ENCODE measurements at places on chromosomes 1 and 21. TPM values are rescaled to one million over a fixed set of nuclear protein-coding genes. Genes with fewer than 3 reads are reported as not detected.

The SPRR1A gene
- polyA plus RNA-seq = not detected

The LRRC8B gene
- polyA plus RNA-seq = 29.7 TPM

The TLCD4 gene
- 8.3 TPM for polyA plus RNA-seq

The HEYL gene
- 44.7 TPM for polyA plus RNA-seq

The C1QA gene
- 142 TPM for polyA plus RNA-seq

The NBPF6 gene
- polyA plus RNA-seq = 10.7 TPM

The LCE1D gene
- not detected for polyA plus RNA-seq

The CD2 gene
- polyA plus RNA-seq = 5.8 TPM

The SLC6A9 gene
- 2.3 TPM for polyA plus RNA-seq

The IGFN1 gene
- polyA plus RNA-seq = 8.2 TPM

The WDR47 gene
- 40.5 TPM for polyA plus RNA-seq

The NUAK2 gene
- polyA plus RNA-seq = 7.2 TPM

The BATF3 gene
- 4.2 TPM for polyA plus RNA-seq

The S100A16 gene
- 126 TPM for polyA plus RNA-seq

The CLCNKB gene
- polyA plus RNA-seq = 2.3 TPM

The CD1B gene
- 0.30 TPM for polyA plus RNA-seq

The ADAMTS1 gene
- polyA plus RNA-seq = 15.9 TPM

The DEPDC1 gene
- 10.8 TPM for polyA plus RNA-seq

The CFHR1 gene
- polyA plus RNA-seq = 0.57 TPM

The LCE1B gene
- not detected for polyA plus RNA-seq

The IQCC gene
- 21.6 TPM for polyA plus RNA-seq

The TMIGD3 gene
- 148 TPM for polyA plus RNA-seq

The CRYBG2 gene
- polyA plus RNA-seq = 12.9 TPM

The HES2 gene
- 2.6 TPM for polyA plus RNA-seq

The CHD5 gene
- polyA plus RNA-seq = 67.5 TPM

The MARK1 gene
- polyA plus RNA-seq = 25.5 TPM

The S100A8 gene
- 20.3 TPM for polyA plus RNA-seq

The GSTM5 gene
- 10.6 TPM for polyA plus RNA-seq

The CFAP74 gene
- polyA plus RNA-seq = 24.9 TPM

The MXRA8 gene
- polyA plus RNA-seq = 63.3 TPM

The C1orf141 gene
- polyA plus RNA-seq = 10.1 TPM

The AGT gene
- 10.7 TPM for polyA plus RNA-seq

The LEFTY1 gene
- polyA plus RNA-seq = 0.90 TPM

The ACTL8 gene
- polyA plus RNA-seq = 12.8 TPM

The PDC gene
- not detected for polyA plus RNA-seq

The TMOD4 gene
- polyA plus RNA-seq = 2.1 TPM

The AXDND1 gene
- polyA plus RNA-seq = 21.4 TPM

The ANGPTL7 gene
- polyA plus RNA-seq = 1.6 TPM

The CCDC28B gene
- polyA plus RNA-seq = 55.3 TPM

The CDK11B gene
- 57.7 TPM for polyA plus RNA-seq

The GBP4 gene
- polyA plus RNA-seq = 12.3 TPM

The MIXL1 gene
- polyA plus RNA-seq = 0.66 TPM

The CXADR gene
- 17.6 TPM for polyA plus RNA-seq

The OR10Z1 gene
- polyA plus RNA-seq = not detected

Measured in testis (tissue), 5 donors.